ENCODE measurements at places on chromosomes 4 and X. TPM values are rescaled to one million over a fixed set of nuclear protein-coding genes. Genes with fewer than 3 reads are reported as not detected.

The PCDH19 gene
- not detected for total RNA-seq

DNA sequence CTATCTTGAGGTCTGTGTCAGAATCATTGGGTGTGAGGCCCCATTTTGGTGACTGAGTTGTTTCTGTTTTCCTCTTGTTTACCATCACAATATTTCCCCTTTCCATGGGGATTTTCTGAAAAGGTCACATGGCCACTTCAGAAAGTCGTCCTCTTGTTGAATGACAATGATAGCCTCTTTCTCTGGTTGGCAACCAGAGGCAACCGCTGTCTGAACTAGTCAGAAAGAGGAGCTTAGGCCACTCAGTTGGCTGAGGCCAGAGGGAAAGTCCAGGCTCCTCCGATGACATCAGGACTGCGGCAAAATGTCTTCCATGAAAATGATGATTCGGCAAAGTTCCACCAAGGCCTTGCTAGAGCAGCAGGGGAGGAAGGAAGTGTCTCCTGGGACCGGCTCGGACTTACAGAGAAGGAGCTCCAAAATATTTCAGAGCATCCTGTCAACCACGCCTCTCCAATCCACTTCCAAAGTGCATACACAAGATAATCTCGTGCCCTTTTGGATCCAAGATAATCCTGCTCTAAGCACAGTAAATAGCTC, 19.1 kb upstream of the RBM47 start:
- ATAC-seq = peak; percentile 39

DNA sequence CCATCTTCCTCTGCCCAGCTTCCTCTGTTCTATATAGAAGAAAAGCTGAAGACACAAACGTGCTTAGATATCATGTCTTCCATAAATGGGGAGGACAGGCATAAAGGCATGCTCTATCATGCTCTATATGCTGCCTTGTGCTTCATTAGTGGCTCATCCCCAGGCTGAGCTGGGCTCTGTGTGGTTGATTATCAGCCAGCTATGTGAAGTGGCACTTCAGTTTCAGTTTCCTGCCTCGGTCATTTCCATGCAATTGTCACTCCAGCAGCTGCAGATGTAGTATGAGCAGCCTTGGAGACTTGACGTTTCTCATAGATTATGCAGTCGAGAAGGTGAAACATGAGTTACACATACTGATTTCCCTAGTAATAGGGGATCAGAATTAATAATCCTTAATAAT, 106.2 kb downstream of the SYTL5 start:
- ATAC-seq = no peak

GRCh38 chr4:87865288-87865687, 32.5 kb downstream of the MEPE start:
- no peak for ATAC-seq

DNA sequence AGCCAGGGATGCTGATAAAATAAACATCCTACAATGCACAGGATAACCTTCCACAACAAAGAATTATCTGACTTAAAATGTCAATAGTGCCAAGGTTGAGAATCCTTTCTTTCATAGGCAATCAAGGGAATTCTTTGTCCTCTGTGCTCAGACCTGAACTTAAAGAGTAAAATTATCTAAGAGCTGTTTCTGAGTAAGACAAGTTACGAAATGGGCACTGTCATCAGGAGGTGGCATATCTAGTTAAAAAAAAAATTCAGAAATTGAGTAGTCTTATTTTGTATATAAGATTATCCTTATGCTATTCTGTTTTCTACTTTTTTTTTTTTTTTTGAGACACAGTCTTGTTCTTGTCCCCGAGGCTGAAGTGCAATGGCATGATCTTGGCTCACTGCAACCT, 3.3 kb upstream of the RAB33B start:
- ATAC-seq = no peak

- no peak for ATAC-seq
These were observed 17.4 kb downstream of the GABRA4 start for GRCh38 chr4:46975812-46976553.

The OCRL gene
- total RNA-seq = 1.1 TPM

DNA sequence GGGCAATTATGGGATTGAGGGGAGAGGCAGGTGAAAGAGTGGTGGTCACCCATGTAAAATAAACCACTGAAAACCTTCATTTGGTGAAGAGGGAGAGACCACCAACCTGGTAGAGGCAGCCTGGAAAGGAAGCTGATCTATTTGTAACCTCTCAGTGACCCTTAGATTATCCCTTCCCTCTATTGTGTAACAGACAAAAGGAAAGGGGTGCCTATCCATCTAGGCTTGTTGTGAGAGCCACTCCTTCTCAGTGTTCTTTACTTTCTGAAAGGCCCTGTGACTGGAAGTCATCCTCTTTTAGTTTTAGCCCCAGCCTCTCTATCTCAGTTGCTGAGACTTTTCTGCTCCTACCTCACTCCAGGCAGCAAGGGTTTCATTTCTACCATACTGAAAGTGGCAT, 142.4 kb downstream of the TMEM164 start:
- ATAC-seq = no peak

DNA sequence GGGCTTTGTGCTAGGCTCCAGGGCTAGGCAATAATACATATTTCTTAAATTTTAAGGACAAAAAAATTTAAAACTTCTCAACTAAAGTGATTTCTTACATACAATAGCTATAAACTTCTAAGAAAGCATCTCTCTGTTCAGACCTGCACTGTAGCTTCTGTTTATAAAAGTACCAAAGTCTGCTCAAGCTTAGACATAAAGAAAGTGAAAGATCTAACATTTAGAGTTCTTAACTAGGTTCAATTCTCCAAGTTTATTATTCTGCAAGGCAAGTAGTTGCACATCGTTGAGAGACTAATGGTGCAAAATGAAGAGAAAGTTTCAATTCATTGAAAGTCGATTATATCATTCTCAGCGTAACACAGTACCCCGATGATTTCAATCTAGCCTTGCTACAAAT, 857.4 kb upstream of the HTR2C start:
- no peak for ATAC-seq

- no peak for ATAC-seq
These were observed 4.3 kb downstream of the SLC9A7 start for GRCh38 chrX:46754586-46755061.

- no peak for ATAC-seq
These were observed 695 bp upstream of the GPR101 start for GRCh38 chrX:137034508-137034872.

The UGT2B17 gene
- total RNA-seq = not detected

GRCh38 chrX:100681599-100681998, 37.6 kb downstream of the SRPX2 start:
- no peak for ATAC-seq
